ENCODE measurements at places on chromosomes 5 and 9.

DNA sequence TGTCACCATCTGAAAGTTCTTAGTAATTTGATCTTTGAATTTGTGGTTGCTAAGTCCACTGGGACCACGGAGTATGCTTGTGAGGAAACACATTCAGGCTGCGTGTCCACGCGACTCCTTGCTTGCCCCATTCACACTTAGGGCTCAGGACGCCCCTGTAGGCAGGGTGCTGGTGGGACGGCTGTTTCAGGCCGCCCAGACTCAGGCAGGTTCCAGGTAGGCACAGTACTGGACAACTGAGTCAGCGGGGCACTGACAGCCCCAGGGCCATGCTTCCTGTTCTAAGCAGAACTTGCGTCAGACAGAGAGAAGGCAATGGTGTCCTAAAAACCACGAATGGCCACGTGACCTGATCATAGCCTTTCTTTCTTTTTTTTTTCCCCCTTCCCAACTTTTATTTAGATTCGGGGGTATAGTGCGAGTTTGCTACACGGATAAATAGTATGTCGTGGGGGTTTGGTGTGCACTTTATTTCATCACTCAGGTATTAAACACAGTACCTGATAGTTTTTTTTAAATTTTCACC, 7.7 kb upstream of the RASGEF1C start:
- DNase-seq, result no peak

- no peak for DNase-seq
Measured at GRCh38 chr5:34412736-34413135, 243.4 kb upstream of the RAI14 start.

DNA sequence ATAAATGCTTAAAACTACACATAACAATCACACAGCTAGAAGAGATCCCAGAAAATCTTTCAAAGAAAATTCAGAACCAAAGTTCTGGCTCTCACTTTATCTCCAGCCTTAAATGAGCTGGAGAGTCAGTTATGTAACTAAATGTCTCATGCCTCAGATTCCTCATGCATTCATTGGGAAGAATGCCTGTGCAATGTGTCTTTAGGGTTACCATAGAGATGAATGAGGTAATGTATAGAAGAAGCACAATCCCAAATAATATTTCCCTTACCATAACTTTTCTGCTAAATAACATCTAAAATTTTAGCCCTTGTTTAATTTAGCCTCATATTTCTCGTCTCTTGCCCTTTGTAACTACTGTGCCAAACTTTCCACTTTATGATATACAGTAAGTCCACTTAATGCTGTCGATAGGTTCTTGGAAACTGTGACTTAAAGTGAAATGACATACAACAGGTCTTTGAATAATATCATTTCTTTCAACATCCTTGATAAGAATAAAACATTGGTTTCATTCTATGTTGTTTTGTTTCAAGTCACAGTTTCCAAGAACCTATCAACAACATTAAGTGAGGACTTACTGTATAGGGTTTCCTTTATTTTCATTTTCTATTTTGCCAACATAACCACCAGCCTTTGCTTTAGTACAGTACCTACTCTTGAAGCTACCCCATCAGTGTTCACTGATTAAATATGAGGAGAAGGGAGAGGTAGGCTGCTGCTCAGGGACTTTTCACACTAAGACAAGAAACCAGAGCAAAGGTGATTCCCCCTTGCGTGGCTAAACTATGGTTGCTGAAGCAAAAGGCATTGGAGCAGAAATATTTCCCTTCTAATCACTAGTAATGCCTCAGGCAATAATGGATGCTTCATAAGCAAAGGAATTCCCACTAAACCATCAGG, 295.7 kb upstream of the PTGER4 start:
- DNase-seq, result no peak

DNA sequence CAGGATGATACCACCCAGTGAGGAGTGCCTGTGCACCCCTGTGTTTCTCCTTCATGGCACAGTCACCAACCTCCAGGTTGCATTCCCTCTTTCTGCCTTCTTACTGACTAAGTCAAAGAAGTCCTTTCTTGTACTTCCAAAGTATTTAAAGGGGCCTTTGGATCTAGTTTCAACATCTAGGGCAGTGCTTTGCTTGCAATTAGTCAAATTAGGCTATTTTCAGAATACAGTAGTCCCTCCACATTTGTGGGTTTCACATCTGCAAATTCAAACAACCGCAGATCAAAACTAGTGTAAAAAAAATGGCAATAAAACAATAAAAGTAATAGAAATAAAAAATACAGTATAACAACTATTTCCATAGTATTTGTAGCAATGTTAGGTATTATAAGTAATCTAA, 333.9 kb upstream of the SEMA6A start:
- no peak for DNase-seq

- DNase-seq, result no peak
Measured at GRCh38 chr5:16600397-16600796, 16.4 kb downstream of the RETREG1 start.

GRCh38 chr5:77832938-77833337, 56.8 kb upstream of the TBCA start:
- no peak for DNase-seq

DNA sequence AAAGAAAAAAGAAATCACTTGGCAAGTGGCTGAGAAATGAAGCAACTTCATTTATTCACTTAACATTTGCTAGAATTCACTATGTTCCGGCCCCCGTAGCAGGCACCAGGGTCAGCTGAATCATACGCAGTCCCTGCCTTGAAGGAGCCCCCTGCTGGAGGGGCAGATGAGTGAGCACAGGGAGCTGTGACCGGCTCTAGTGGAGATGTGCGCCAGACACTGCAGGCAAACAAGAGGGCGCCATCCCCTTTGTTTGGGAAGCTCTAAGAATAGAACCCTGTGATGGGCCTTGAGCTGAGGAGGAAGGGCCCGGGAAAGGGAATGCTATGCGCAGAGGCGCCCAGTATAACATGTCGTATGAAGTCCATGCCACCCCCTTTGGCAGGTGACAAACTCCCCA, 20.2 kb upstream of the RPL26L1 start:
- DNase-seq, result no peak

DNA sequence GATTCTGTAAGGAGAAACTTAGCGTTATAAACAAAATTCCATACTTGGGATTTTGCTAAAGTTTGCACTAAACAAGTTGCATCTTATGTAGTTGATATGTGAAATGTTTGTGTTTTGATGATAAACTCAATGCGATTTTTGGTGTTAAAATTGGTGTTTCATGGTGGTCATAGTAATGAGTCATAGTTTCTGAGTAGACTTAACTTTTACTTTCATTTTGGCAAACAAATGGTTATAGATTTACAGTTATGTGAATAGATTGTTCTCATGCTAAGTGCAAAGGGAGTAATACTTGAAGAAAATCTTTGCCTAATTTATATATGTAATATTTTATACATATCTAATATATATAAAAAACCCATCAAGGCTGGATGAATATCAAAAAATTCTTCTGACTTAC, 107.3 kb upstream of the ELAVL2 start:
- DNase-seq, result no peak

DNA sequence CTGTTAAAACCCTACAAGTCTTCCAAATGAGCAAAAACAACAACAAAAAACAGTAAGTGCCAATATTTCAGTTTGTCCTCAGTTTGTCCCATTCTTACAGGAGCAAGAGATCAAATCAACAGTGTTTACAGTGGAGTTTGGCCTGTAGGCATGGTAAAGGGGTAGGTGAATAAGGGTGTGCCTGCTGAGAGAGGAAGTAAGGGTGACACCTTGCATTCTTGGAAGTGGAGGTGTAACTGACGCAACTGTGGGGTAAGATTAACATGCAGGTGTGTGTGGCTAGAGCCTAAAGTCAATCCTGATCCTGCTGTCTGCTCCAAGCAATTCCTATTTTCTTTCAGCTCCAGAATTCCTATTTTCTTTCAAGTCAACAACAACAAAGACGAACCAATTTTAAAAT, 43.4 kb downstream of the PFDN1 start:
- DNase-seq, result no peak

GRCh38 chr5:111132076-111132475, 39.9 kb downstream of the WDR36 start:
- DNase-seq, result no peak

- no peak for DNase-seq
Measured at GRCh38 chr5:5978501-5979376, 399.6 kb downstream of the MED10 start.

DNA sequence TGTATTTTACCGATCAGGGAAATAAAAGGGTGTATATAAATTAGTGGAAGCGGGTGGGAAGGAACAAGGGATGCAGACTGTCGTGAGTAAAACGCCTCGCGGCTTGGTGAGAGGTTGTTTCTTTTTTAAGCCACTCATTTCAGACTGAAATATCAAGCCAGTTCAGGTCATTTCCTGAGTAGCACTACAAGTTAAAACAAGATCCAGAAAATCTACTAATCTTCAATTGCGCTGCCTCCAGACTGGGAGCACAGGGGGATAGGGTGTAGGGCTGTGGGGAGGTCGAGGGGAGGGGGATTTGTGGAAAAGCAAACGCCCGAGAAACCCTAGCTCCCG, 140.8 kb downstream of the TSSK1B start:
- DNase-seq, result no peak

DNA sequence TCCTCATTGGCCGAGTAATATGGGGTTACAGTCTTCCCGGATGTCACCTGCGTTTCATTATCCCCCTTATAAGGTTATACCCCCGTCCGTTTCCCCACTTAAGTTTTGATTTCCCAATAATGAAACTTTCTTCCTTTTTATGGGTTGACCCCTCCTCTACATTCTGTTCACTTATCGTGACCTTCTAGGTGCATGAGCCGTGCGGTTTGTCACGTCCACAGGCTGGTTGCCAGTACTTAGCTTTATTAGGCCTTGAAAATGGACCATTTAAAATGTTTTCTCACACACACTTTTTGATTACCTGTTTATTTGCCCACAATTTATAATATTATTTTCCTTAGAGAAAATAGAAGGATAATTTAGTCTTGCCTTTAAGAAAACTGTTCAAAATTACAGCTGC, 111.5 kb downstream of the FAM174A start:
- DNase-seq, result no peak

DNA sequence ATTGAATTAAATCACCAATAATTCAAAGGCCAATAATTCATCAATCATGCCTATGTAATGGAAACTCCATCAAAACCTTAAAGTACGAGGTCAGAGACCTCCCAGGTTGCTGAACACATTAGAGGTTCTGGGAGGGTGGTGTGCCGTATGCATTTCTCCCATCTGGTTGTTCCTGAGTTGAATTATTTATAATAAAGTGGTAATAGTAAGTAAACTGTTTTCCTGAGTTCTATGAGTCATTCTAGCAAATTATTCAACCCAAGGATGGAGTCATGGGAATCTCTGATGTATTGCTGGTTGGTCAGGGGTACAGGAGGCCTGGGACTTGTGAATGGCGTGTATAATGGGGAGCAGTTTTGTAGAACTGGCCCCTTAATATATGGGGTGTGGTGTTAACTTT, 191.7 kb downstream of the CARTPT start:
- no peak for DNase-seq

DNA sequence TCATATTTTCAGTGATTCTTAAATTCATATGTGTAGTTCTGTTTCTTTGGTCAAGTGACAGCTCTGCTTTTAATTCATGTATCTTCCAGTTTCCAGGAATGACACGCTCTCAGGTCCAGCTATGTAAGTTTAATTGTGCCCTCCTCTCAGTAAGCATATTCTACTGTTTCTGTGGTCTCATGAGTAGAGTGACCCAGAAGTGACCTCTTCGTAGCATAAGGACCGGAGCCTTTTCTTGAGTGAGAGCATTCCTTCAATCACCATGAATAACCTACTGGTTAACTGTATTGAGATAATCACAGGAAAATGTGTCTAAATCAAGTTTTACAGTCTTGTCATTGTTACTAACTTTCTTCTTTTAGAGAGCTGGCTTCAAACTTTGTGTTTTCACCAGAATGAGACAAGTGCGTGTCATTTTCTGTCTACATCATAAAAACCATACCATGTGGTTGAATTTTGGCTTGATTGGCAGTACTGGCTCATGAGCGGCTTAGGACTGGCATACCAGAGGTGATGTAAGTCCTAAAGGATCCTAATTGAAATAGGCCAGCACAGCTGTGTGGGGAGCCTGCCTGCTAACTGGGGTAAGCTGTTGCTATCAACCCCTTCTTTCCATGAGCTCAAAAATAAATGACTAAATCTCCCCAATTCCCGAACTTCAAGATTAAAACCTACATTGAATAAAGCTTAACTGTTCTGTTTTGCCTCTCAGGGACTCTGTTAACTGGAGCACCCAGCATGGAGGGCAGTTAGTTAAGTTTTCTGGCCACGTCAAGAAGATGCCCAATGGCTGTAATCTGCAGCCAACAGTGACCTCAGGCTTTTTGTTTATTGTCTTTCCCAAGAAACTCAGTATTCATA, 4.8 kb downstream of the ADAMTSL1 start:
- DNase-seq, result no peak

DNA sequence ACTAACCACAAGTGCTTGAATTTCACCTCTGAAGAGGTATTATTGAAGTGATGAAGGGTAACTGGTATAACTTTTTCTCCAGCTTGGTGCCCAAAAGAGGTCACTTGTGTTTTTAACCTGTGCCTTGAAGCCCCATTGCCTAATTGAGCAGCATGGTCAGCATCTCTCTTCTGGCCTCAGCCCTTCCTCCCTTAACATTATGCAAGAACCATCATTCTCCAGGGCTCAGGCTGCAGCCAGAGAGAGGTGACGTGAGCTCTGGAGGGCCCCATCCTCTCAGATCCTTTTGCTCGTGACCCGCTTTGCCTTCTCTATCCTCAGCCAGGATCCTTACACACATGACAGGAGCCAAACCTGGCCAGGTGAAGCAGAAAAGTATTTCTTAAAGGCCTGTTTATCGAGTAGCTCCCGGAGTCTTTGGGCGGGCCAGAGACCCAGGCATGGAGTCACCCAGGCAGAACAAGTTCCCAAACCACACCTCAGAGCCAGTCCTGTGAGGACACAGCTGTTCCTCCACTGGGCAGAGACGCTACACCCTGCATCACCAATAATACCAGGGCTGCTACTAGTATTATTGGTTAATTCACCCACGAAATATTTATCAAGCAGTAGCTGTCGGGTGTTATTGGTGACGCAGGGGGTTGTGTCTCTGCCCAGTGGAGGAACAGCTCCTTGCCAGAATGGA, 29.6 kb upstream of the BOD1 start:
- no peak for DNase-seq

DNA sequence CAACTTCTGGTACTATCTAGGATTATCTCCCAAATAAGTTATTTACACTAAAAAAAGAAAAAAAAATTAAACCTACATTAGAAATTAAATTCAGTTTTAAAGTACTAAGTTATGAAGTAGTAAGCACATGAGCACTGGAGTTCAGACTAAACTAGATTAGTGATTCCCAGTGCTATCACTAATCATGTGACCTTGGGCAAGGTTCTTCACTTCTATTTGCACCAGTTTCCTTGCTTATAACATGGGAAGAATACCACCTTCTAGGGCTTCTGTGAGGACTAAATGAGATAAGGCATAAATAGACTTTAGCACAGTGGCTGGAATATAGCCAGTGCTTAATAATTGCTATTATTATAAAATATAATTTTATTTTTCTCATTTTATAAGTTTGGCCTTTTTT, 10.5 kb downstream of the ELOVL7 start:
- no peak for DNase-seq

DNA sequence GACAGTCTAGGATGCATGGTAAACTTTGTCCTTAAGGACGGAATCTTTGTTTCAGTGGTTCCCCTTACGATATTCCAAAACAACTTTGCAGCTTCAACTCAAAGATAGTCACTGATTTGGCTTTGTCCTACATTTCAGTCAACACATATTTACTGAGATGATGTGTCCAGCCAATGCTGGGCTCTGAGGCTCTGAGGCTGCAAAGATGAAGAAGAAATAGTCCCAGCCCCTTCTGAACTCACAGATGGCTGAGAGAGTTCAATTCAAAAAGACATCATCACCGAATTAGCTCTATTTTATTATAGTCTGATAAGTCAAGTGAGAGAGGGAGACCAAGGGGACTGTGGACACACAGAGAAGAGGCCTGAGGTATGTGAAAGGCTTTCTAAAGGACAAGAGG, 544.0 kb downstream of the ACTL7B start:
- DNase-seq, result no peak

Measured in activated T-cell treated with anti-CD3 and anti-CD28 coated beads for 24 hours (primary cell).